ENCODE measurements at places on chromosomes 12 and 14.

GRCh38 chr14:22434901-22435550 lies 154.0 kb downstream of the DAD1 start:
- no peak for DNase-seq

GRCh38 chr12:68976395-68976841 lies 43.4 kb upstream of the CPM start:
- no peak for DNase-seq

GRCh38 chr14:38870296-38870836 lies 232.7 kb downstream of the SEC23A start:
- DNase-seq, result no peak

DNA sequence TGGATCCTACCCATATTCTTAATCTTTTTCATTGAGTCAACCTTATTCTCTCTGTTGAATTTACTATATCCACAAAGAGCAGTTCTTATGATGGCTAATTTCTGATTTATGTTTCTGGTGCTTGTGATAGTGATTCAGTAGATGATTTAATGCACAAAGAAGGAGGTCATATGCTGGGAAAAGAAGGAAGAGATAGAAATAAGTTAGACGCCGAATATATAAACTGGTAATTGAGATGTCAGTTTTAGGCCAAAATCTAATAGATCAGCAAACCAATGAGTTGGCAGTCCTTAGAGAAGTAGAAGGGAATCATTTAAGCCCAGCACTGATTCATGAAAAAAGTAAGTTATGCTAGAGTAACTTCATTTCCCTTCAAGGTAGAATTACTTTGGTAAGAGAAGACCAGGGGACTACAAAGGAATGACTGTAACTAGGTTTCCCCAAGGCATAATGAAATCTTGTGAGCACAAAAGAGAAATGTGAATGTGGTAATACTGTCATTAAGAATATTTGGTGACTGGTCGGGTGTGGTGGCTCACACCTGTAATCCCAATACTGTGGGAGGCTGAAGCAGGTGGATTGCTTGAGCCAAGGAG lies 132.4 kb downstream of the TGFB3 start:
- DNase-seq, result no peak

DNA sequence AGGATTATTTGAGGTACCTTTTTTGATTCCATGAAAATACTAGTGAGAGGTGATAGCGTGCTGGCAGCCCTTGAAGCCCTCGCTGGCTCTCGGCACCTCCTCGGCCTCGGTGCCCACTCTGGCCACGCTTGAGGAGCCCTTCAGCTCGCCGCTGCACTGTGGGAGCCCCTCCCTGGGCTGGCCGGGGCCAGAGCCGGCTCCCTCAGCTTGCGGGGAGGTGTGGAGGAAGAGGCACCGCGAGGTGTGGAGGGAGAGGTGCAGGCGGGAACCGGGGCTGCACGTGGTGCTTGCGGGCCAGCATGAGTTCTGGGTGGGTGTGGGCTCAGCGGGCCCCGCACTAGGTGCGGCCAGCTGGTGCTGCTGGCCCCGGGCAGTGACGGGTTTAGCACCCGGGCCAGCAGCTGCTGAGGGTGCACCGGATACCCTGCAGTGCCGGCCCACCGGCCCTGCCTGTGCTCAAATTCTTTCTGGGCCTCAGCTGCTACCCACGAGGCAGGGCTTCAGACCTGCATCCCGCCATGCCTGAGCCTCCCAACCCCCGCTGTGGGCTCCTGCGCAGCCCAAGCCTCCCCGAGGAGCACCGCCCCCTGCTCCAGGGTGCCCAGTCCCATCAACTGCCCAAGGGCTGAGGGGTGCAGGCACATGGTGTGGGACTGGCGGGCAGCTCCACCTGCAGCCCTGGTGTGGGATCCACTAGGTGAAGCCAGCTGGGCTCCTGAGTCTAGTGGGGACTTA lies 7.4 kb downstream of the MOK start:
- no peak for DNase-seq

DNA sequence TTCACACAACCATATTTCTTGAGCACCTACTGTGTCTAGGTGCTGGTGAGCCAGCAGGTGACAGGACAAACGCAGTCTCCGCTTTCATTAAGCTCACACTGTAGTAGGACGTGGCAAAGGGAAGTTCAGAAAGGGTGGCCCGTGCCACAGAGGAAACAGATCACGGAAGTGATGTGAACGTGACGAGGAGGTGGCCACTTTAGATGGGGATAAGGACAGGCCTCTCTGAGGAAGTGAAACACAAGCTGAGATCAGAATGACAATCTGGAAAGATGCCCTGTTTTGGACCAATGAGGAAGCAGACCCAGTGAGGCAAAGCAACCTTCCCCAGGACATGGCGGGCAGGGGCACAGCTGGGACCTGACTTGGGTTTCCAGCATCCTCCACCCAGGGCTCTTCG lies 127.4 kb upstream of the PRMT8 start:
- DNase-seq, result no peak

- DNase-seq, result no peak
Observed at GRCh38 chr12:112998987-112999767, 20.9 kb downstream of the OAS2 start.

GRCh38 chr12:57166971-57167371 lies 19.6 kb upstream of the LRP1-AS start:
- DNase-seq, result no peak

DNA sequence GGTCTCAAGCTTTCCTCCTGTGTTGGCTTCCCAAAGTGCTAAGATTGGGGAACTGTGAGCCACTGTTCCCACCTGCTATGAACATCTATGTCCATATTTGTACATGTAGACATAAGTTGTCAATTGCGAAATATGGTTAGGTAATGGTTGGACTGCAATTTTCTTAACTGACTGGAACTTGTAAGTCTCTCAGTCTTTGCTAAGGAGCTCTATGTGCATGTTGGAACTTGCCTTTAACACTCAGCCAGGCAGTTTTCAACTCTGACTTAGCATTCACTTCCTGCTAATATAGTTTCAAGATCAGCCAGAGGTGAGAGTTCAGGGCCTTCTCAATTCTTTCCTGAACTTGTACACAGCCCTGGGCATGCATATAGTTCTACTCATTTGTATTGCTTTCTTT lies 44.5 kb upstream of the EEA1 start:
- DNase-seq, result no peak

- DNase-seq, result no peak
Observed at GRCh38 chr14:91399868-91400640, 17.6 kb downstream of the CCDC88C start.

DNA sequence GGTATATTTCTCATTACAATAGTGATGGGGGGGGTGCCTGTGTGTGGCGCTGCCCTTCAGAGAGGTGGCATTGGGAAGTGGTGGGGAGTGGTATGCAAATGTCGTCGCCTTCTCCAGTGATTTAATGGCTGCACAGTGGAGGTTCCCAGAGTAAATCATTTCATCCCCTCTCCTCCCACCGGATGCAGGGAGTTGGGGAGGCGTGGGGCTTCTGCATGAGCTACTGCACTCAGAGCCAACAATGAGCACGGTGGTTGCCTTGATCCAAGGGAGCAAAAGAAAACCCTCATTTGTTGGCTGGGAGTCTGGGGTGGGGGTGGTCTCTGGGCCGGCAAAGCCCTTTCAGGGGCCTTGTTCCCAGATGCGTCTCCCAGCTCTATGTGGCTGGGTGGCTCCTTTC lies 124.3 kb downstream of the AACS start:
- DNase-seq, result no peak

GRCh38 chr12:109087250-109087649 lies 6.0 kb downstream of the ALKBH2 start:
- no peak for DNase-seq

GRCh38 chr12:19088606-19089005 lies 40.9 kb upstream of the PLEKHA5 start:
- DNase-seq, result no peak

- DNase-seq, result no peak
Observed at GRCh38 chr12:50517421-50518048, 12.8 kb downstream of the DIP2B start.

- DNase-seq, result no peak
Observed at GRCh38 chr14:104249089-104249488, 110.7 kb downstream of the KIF26A start.

DNA sequence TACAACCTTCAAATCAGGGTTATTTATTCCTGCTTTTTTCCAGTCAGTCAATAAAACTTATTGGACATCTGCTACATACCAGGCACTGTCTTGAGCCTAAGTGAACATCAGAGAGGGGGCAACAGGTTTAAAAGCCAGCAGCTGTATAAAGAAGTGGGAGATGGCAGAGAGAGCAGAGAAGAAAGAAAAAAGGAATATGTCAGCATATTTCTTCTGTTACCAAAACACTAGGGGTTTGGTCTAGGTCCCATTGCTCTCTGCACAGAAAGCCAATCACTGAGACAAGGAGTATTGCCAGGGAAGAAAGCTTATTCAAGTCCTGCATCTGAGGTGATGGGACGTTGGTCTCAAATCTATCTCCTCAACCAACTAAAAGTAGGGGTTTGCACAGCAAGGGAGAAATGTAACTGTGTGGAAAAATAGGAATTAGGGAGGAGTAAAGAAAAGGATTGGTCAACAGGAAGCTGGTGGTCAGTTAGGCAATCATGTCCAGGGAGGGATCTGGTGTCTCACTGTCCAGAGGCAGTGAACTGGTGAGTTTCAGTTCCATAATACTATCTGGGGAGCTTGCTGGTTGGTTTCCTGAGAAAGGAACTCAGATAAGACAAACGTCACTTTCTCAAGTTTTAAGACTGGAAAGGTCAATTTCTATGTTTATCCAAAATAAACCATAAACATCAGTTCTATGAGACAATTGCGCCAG lies 107.5 kb downstream of the PHLDA1 start:
- no peak for DNase-seq

DNA sequence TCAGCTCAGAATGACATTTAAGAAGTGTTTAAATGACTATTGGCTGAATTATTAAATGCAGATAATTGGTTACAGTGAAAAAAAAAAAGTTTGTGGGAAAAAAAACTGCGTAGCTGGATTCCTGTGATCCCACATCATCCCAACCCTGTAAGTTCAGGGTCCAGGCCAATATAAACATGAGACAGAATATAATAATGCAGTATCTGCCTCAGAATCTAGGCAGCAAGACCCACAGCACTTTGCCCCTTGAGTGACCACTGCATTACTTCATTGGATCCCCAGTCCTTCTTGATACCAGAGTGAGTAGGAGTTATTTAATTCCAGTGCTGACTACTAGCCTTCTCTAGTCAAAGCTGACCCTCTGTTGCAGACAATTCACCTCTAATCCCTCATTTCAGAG lies 272.6 kb downstream of the CCER1 start:
- DNase-seq, result no peak

GRCh38 chr12:1540690-1541089 lies 53.7 kb downstream of the FBXL14 start:
- no peak for DNase-seq

- DNase-seq, result no peak
Observed at GRCh38 chr12:54941659-54942058, 42.9 kb downstream of the TESPA1 start.

GRCh38 chr12:107318806-107319532 lies 225.6 kb upstream of the CRY1 start:
- no peak for DNase-seq
